ENCODE measurements at places on chromosomes 16 and 17.

DNA sequence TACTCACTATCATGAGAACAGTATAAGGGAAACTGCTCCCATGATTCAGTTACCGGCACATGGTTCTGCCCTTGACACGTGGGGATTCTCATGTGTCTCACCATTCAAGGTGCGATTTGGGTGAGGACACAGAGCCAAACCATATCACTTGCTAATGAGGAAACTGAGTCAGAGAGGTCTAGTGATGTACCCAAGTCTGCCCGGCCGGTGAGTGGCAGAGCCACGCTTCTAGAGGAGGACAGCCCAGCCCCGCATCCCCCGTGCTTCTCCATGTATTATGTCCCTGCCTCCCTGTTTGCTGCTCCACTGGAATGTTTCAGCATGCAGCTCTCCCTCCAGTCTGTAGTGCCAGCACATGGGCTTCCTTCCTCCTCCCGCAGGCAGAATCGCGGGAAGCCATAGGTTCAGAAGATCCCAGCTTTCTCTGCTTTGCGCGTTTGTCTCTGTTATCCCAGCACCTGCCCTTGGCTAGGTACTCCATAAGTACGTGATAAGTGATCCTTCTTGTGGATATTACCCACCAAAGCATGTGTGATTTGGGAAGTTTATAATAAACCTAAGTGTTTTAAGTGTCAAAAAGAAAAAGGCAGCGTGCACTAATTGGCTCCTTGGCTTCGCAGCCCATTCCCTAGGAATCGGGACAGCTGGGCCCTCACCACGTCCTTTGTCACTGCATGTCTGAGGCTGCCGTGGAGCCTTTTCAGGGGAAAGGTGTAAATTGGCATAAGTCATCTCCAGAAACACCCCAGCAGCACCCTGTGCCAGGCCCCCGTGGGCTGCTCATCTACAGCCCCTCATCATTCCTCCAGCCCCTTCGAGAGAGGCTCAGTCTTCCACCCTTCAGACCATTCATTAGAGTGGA is 103.8 kb downstream of the CLEC16A start:
- peak; percentile 5 for DNase-seq

- DNase-seq: no peak
Measured at GRCh38 chr17:51097708-51098446, 22.8 kb downstream of the SPAG9 start.

- no peak for DNase-seq
Measured at GRCh38 chr16:3997231-3997841, 116.8 kb upstream of the CREBBP start.

- no peak for DNase-seq
Measured at GRCh38 chr16:49554681-49555080, 181.1 kb downstream of the C16orf78 start.

DNA sequence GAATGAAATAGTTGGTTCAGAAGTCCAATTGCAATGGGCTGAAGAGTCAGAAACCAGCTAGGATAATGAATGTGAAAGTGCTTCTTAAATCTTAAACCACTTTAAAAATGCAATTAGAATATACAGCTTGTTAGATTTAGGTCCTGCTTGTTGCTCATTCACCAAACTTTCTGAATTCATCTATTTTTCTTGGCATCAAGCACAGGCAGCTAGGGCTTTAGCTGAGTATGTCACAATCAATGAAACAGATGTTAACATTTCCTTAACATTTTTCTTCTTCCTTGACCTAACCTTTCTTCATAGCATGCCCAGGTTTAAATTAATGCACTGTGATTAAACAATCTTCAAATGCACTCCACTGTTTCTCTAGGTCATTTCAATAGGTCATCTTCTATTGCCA is 14.4 kb downstream of the KIF2B start:
- DNase-seq: no peak

- DNase-seq: no peak
Measured at GRCh38 chr16:56438038-56438437, 12.7 kb upstream of the AMFR start.

Data from dermis blood vessel endothelial cell (primary cell).